ENCODE measurements at places on chromosomes 3 and 15.
A peak's percentile ranks its signal among the peaks of the same experiment; 100 is the strongest.

GRCh38 chr3:174442302-174442682 is 416.8 kb upstream of the NAALADL2 start:
- no peak for DNase-seq

GRCh38 chr3:143720381-143720780 is 127.9 kb downstream of the SLC9A9 start:
- no peak for DNase-seq

DNA sequence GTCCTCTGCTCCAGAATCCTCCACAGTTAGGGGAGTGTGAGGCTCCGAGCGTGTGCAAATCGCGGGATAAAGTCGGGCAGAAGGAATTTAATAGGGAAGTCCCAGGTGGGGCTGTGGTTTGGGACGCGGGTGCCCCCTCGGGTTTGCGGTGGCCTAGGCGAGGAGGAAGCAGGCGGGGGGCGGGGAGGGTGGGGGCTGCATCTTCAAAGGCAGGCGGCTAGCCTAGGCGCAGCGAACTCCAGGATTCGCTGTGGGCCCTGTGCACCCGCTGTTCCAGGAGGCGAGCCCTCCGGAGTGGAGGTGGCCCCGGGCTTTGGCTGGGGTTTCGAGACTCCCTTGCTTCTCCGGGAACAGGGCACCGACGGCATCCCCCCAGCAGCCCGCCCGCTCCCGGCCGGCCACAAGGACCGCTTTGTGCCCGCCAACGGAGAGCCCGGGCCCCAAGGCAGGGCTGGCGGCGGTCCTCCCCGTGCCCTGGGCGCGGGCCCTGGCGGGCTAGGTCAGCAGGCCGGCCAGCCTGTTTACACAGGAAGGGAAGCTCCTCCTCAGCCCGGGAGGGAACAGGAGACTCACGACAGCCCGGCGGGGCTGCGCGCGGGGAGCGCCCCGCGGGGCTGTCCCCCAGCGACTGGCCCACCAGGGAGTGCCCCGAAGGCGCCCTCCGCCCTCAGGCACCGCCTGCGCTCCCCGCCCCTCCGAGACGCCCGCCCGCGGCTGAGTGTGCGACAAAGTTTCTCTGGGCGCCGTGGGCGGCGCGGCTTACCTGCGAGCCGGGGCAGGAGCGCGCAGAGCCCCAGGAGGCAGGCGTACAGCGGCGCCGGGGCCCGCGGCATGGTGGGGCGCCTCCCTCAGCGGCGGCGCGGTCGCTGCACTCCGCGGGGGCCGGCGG is 753 bp downstream of the ITGB5 start:
- DNase-seq, result peak; percentile 11

DNA sequence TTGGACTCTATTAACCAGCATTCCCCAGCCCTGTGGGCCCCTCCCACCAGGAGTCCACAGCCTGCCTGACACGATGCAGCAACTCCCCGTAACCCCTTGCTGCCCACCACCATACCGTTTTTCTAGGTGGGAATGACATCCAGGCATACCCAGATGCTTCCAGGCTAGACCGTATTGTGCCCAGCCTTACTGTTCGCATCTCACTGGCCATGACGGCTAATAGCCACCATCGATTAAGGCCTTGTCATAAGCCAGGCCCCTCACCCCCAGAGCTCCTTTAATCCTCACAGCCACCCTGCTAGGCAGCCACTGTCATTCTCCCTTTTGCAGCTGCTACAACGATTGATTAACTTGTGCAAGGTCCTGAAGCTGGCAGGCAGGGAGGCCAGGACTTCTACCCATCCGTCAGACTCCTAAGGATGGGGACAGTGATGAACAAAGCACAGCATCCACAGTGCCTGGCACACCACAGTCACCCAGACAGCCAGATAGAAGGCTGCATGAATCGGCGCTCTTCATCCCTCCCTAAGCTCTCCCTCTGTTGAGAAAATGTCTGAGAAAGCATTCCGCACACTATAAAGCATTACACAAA is 60.0 kb upstream of the FLNB start:
- no peak for DNase-seq

DNA sequence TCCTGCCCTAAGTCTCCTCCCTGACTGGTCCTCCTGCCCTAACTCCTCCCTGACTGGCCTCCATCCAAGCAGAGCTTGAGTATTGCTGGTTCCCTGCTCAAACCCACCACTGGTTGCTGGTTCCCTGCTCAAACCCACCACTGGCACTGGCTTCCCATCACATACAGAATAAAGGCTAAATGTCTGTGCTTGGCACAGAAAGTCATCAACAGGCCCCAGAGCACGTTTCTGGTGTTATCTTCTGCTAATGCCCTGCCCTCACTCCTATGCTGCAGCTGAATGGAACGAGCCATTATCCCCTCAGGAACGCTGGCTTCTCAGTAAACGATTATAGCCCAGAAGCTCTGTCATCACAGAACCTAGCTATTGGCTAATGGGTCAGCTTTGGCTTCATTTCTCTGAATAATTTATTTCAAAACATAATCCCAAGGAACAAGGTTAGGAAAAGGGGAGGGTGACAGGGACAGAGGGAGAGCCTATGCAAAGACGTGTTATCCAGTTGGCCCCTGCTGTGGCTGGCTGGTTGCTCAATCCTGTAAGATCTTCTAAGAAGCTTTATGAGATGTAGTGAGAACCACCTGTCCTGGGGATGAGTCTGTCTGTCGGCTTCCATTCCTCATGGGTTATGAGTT is 6.3 kb upstream of the MUC20 start:
- DNase-seq, result no peak

DNA sequence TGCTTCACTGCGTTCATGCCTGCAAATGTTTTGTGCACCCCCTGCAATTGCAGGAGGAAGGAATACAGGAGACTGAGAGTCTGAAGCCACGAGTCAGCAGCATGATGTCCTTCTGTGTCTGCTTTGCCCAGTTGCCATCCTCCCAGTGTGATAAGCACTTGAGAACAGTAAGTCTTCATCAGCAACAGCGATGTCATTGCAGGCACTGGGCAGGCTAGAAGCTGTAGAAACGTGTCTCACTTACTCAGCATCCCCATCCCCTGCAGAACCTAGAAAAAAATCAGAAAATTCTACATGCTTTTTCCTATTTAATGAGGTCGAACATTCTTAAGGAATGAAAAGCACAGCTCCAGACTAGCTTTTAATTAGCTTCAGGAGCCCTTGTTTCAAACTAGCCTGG is 156.5 kb upstream of the LPP start:
- DNase-seq, result no peak

- DNase-seq, result no peak
Observed at GRCh38 chr3:44066806-44067205, 174.9 kb upstream of the TOPAZ1 start.

GRCh38 chr3:120649830-120650233 is 32.2 kb downstream of the HGD start:
- DNase-seq, result no peak

DNA sequence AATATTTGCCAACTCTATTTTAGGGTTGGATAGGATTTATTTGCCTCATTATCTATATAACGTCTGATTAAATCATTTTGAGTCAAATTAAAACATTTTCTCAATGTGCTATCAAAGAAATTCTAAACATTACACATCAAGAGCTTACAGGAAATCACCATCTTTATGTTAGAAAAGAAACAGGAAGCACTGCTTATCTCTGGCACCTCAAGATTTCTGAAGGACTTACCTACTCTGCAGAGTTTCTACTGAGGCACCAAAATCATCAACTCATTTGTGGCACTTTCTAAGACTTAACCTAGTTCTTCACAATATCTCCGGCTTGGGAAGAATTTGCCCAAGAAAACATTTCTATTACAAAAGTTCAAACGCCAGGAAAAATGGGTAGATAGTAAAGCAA is 181.3 kb upstream of the EOMES start:
- peak; percentile 11 for DNase-seq

- DNase-seq, result no peak
Observed at GRCh38 chr15:96629511-96629910, 299.0 kb downstream of the NR2F2 start.

- DNase-seq, result no peak
Observed at GRCh38 chr15:29566914-29567313, 255.4 kb downstream of the TJP1 start.

GRCh38 chr3:64945171-64945729 is 257.4 kb upstream of the ADAMTS9 start:
- no peak for DNase-seq

- DNase-seq, result no peak
Observed at GRCh38 chr3:193772422-193772763, 179.4 kb downstream of the OPA1 start.

- DNase-seq, result no peak
Observed at GRCh38 chr3:145939431-145939830, 221.6 kb downstream of the PLOD2 start.

- DNase-seq, result no peak
Observed at GRCh38 chr15:32747921-32748342, 30.1 kb downstream of the GREM1 start.

DNA sequence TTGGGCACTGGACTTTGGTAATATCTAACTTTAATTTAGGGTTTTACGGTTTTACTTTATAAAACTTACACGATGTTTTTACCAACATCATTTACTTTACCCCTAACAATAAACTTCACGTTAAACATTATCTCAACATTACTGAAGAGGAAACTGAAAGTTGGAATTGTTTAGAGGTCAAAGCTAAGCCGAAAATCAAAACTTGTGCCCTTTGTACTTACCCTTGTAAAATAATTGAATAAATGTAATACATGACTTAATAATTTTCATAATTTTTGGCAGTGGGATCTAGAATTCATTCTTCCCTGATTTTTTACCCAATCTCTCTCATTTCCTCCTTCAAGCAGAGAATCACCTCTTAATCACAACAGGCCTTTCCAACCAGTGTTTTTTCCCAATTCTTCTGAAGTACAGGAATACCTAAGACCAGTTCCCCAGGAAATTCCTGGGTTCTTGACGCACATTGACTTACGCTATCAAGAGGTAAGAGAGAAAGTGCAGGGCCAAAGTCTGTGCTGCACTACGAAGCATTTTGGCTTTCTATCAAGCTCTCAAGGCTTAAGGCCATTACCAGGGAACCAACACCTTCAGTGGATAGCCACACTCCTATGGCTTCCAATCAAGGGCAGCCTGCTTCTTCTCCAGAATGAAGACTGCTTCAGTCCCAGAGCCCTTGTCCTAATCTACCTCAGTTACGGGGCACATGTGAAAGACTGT is 11.9 kb upstream of the SEMA6D start:
- no peak for DNase-seq

- no peak for DNase-seq
Observed at GRCh38 chr3:10444511-10444910, 60.9 kb downstream of the ATP2B2 start.

DNA sequence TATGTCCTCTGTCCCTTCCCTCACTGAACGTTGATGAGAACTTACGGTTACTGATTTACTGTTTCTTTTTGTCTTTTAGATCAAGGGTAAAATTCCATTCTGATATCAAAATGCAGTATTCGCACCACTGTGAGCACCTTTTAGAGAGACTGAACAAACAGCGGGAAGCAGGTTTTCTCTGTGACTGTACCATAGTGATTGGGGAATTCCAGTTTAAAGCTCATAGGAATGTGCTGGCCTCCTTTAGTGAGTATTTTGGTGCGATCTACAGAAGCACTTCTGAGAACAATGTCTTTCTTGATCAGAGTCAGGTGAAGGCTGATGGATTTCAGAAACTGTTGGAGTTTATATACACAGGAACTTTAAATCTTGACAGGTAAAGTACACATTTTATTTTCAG is 990 bp downstream of the MYNN start:
- no peak for DNase-seq

- DNase-seq, result no peak
Observed at GRCh38 chr3:136544532-136544931, 207.6 kb downstream of the STAG1 start.

DNA sequence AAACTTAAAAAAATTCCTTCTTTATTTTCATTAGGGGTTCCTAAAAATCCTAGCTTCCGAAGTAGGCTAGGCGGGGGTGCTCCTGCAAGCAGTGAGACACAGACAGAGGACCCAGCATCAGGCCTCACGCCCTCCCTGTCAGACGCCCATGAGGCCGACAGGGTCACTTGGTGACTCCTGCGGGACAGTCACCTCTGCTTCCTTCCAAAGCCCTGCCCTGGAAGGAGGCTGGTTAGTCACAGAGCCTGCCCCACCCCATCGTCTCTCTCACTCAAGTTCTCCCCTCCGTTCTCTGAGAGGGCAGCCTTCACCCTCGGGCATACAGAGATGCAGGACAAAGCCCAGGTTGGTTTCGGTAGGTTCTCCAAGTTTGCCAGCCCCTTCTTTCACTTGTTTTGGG is 38.6 kb downstream of the EHD4 start:
- DNase-seq, result peak; percentile 46

DNA sequence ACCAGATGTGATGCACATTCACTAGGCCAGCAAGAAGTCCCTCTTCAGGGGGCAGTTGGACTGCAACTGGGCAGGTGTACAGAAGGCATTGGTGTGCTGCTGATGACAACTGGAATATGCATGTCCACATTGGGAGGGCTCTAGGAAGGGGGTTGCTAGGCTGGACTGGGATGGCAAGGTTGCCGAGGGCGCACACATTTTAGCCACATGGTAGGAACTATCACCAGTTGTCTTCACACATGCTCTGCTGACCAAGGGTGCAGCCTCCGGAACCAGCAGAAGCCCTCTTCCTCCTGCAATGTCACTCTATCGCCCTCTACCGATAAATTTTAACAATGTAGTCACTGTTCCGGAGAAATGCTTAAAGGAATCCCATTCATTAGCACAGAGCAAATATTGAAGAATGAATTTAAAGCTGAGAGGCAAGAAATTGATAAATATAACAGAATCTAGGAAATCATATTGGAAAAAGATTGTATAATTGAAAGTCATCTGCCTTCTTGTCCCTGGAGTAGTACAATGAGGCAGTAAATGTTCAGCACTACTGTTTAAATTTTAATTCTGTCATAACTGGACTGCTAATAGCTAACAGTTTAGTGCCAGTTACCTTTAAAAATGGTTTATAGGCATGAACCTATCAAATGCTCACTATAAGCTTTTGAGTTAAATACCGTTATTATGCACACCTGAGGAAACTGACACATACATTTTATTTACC is 22.6 kb upstream of the LYSMD4 start:
- DNase-seq, result peak; percentile 52

DNA sequence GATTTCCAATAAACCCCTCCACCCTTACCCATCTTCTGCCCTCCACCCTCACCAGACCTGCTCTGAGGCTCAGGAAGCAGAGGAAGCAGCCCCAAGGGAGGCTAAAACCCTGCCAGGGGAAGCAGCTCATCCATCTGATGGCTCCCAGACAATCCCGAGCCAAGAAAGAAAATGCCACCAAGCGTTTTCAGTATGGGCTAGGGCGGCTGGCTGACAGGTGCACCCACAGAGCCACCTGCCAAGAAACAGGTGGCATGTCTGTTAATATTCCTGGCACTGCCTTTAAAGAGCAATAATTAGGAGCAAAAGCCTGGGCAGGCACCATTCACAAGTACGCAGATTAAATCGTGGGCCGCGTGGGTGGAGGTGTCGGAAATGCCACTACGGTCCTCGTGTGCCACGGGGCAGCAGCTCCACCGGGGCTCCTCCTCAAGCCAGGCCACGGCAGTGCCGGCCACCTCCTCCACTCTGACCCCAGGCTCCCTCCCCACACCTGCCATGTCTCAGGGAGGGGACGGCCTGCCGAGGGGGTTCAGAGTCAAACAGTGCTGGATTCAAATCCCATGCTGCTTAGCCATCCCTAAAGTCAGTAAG is 23.9 kb upstream of the GRIP2 start:
- DNase-seq, result no peak
